ENCODE measurements at places on chromosomes 1 and 21.

- DNase-seq = no peak
Measured at GRCh38 chr1:23741609-23742008, 1.7 kb upstream of the ELOA start.

DNA sequence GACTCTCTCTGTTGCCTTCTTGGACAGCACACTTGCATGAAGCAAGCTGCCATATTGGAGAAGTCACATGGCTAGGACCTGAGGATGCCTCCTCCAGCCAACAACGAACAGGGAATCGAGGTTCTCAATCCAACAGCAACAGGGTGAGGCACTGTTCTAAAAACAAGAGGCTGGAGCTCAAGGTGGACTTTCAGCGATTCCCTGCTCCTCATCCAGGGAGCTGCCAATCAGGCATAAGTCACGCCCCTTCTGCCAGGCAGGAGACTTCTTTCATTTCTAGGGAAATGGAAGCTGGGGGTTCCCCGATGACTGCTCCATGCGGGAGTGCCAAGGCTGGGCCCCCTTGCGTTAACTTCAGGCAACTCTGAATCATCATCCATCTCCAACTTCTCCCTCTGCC, 22.7 kb upstream of the IFNAR1 start:
- DNase-seq = no peak

DNA sequence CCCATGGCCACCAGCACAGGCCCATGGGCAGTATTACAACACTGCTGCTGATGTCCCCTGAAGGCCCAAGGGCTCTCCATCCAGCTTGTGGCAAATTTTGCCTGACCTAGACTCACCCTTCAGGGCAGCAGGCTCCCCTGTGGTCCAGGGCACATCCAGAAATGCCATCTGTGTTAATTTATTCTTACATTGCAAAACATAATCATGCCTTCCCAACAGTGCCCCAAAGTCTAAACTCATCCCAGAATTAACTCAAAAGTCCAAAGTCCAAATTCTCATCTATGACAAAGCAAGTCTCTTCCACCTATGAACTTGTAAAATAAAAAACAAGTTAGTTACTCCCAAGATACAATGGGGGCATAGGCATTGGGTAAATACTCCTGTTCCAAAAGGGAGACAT, 13.3 kb downstream of the VN1R5 start:
- no peak for DNase-seq

- no peak for DNase-seq
Measured at GRCh38 chr21:33430858-33431257, 27.6 kb downstream of the IFNGR2 start.

DNA sequence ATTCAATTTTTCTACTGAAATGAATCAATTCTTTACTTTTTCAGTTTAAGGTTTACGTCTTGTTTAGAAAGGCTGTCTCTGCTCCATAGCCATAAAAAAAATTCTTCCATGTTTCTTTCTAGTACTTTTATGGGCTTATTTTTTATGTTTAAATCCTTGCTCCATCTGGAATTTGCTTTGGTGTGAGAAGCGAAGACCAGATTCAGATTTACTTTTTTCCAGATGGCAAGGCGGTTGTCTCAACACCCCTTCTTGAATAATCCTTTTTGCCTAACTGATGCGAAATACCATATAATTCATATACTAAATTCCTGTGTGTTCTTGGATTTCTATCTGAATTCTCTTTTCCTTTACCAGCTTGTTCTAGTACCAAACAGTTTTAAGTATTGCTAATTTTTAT, 101.5 kb downstream of the C1orf94 start:
- no peak for DNase-seq

- no peak for DNase-seq
Measured at GRCh38 chr1:222529916-222530315, 18.0 kb downstream of the HHIPL2 start.

DNA sequence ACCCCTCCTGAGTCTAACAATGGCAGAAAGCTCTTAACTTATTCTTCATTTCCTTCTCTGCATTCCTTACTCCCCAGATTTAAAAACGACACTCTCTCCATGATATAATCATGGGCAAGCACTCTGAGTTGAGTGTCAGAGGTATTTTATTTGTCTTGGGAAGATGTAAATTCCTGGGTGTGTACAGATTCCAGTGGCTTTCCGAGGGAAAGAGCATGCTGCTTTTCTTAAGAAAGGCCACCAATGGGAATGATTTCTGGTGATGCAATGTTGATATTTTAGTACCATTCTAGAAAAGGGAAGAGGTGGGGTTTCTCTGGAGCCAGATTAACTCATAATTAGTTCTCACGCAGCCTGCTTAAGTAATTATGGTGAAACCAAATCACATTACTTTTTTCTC, 47.8 kb upstream of the BTG3 start:
- DNase-seq = no peak

- peak; percentile 52 for DNase-seq
Measured at GRCh38 chr1:54180701-54181360, 19.0 kb downstream of the CYB5RL start.

GRCh38 chr1:75172556-75172955, 38.4 kb downstream of the LHX8 start:
- peak; percentile 13 for DNase-seq

- peak; percentile 93 for DNase-seq
Measured at GRCh38 chr1:7680207-7680954, 90.7 kb upstream of the VAMP3 start.

DNA sequence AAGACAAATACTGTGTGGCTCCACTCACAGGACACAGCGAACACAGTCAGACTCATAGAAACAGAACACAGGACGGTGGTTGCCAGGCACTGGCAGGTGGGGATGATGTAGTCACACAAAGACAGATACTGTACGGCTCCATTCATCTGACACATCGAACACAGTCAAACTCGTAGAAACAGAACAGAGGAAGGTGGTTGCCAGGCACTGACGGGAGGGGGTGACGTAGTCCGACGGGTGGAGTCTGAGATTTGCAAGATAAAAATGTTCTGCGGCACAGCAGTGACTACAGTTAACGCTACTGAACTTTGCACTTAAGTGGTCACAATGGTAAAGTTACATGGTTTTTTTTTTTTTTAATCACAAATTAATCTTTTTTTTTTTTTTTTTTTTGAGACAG, 18.7 kb downstream of the C21orf58 start:
- DNase-seq = no peak

- no peak for DNase-seq
Measured at GRCh38 chr21:14454016-14455009, 71.4 kb upstream of the HSPA13 start.

- DNase-seq = no peak
Measured at GRCh38 chr1:114423455-114423854, 87.5 kb downstream of the TRIM33 start.

DNA sequence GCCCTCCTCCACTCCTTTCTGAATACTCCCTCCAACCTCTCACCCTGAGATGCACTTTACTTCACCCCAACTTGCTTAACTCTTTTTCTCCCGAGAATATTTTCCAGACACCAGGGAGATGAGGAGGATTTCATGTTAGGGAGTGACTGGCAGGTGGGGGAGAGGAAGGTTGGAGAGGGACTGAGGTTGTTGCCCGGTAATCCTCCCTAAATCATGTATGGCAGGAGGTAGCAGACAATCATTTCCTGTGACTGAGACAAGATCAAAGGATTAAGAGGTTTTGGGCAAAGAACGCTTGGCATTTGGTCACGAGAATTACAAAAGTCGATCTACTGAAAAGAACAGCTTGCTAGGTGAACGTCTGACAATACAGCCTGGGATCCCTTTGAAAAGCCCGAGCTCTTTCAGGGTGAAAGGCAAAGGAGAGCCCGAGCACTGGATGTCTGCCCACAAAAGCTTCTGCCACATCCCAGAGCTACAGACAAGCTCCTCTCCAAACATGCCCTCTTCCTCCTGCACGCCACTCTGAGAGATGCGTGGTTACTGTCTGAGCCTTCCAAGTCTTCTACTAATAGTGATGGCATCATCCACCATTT, 154.1 kb downstream of the DAB1 start:
- no peak for DNase-seq

DNA sequence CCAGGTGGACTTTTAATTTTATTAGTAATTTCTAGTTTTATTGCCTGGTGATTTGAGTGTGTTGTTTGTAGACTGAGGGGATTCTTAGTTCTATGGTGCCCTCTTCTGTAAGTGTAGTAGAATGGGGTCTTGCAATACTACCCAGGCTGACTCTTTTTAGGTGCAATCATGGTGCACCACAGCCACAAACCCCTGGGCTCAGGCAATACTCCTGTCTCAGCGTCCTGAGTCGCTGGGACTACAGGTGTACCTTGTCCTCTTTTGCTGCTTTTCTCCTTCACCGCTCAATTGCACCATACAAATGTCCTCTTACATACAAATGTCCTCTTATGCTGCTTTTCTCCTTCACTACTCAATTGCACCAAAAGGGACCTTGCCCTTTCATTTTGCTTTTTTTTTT, 43.1 kb downstream of the SCP2 start:
- DNase-seq = no peak

DNA sequence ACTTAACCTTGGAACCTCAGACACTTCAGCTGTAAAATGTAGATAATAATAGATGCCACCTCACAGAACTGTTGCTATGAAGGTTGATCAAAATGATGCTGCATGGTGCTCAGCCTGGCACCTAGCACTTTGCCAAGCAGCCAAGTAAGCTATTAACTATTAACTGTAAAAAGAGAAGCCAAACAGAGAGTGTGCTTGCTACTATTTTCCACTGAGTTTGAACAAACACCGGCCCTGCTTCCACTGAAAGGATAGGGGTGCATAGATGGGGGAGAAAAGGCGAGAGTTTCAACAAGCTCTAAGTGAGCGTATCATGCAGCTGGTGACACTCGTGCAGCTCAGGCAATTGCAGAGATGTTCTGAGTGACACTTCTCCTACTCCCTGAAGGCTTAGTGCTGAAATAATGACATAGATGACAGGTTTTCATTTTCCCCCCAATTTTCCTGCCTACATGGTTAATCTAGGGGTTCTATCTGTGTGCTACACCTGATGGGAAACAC, 78.2 kb downstream of the GPR88 start:
- DNase-seq = no peak

- peak; percentile 74 for DNase-seq
Measured at GRCh38 chr1:57470036-57470435, 46.2 kb upstream of the DAB1 start.

- peak; percentile 60 for DNase-seq
Measured at GRCh38 chr21:15051644-15052458, 12.9 kb downstream of the NRIP1 start.

DNA sequence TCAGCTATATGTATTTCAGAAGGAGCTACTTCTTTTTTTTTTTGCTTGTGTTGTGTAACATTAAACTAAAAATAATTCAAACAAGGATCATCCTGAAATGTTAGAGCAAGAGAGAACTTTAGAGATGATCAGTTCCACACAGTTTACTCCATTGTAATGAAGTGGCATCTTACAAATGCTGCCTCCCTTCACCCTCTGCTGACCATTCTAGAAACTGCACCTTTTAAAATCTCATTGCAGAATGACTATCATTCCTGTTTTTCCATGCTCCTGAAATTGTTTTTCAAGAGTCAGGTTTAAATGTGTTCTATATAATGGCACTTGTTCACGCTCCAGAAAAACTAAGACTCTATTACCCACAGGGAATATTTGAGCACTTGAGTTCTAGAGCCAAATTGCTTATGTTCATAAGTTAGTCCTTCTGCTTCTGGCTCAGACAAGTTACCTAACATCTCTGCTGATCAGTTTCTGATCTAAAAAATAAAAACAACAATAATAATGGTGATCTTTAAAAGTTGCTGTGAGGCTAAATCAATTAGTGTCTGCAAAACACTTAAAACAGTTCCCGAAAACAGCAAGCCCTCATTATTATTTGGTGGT, 21.5 kb upstream of the SLC44A5 start:
- peak; percentile 77 for DNase-seq

- no peak for DNase-seq
Measured at GRCh38 chr1:114037631-114037890, 58.3 kb downstream of the OLFML3 start.

DNA sequence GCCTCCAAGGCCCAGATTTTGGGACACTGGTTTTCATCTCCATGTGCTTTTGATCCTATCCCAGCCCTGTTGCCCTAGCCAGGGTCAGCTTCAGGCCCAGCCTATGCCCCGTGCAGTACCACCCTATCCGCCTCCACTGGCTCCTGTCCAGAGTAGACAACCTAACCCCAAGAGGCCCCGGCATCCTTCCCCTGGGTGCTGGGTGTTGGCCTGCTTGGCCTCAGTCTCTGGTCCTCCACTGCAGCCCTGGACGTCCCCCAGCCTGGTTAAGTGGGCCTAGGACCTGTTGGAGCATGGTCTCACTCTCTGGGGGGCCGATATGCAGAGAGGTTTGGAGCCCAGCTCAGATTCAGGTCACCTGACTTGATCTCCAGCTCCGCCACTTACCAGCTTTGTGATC, 1.6 kb downstream of the CSF3R start:
- no peak for DNase-seq

DNA sequence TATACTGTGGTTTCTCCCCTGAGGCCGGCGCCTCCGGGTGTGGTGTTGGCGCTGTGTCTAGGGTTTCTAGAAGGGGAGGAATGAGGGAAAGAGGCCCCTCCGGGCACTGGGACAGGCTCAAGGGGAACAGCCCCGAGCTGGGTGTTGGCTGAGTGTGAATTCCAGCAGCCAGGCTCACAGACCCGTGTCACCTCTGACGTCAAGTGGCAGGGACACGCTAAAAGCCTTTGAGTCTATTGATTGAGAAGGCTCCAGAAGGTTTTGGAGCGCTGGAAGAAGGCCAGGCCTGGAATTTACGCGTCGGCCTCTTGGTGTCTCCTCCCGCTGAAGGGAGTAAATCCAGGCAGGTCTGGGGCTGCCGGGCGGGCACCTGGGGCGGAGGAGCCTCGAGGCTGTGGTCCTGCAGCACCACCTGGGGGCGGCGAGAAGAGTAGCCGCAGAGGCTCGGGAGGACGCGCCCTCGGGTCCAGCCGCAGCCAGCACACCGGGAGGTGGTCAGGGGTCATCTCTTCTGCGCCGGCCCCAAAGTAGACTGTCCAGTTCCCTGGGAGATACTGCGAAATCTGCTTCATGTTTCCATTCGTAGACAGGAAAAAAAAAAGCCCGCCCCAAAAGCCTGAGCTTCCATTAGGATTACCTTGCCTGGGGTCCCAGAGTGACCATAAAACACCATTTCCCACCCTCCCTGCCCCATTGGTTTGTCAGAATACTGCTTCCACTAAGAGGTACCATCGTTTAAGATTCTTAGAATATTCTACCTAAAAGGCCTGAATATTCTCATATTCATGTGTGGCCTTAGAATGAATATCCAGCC, 61.7 kb downstream of the TLR5 start:
- DNase-seq = peak; percentile 92

GRCh38 chr1:87986130-87986866, 657.6 kb downstream of the LMO4 start:
- DNase-seq = no peak

DNA sequence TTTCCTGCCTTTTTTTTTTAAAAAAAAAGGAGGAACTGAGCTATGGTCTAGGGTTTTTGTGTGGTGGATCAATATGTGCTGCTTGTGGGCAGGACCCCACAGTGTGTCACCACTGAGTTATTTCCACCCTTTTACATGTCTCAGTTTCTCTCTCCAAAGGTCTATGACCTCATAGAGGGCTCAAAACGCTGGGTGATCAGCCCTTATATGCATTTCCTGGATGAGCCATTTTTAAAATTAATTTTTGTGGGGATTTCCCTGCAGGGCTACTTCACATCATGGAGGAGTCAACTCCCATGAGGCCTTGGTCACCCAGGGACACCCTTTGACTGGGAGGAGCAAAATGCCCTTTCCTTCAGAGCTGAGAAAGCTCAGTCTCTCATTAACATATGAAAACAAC, 20.7 kb upstream of the HAO2 start:
- DNase-seq = no peak
